ENCODE measurements at places on chromosomes 7 and 10. TPM values are rescaled to one million over a fixed set of nuclear protein-coding genes. Genes with fewer than 3 reads are reported as not detected.

- DNase-seq = no peak
Measured at GRCh38 chr10:74822101-74822500, 4.3 kb upstream of the KAT6B start.

DNA sequence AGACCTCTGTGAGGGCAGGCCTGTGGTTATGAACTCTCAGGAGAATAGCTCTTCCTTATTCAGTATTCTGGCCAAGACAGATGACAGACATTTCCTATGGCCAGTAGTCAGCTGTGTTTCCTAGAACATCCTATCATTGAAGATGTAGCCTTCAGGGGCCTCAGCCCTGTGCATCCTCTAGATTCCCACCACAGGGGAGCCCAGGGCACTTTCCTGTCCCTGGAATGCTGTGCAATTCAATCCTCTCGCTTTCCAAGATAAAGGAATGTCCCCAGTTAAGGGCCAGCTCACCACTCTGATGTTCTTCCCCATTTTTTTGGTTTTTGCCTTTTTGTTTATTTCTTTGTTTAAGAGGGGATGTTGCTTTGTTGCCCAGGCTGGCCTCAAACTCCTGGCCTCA is 578.8 kb upstream of the C7orf33 start:
- no peak for DNase-seq

DNA sequence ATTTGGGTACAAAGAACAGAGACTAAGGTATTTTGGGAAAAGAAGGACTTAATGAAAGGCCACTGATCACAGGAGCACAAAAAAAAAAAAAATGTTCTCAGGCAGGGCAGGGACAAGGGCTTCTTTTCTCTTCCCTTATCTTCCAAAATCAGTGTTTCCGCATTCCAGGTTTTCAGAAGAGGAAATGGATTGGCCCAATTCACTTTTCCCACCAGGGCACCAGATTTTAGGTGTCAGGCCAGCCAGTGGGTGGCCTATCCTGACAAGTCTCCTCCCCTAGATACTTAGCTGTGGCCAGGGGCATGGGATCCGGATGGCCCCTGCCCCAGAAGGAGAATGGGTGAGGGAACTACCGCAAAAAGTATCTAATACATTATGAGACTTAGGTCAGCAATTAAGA is 88.9 kb upstream of the WAC start:
- DNase-seq = no peak

The RNF133 gene
- 1.3 TPM for total RNA-seq

DNA sequence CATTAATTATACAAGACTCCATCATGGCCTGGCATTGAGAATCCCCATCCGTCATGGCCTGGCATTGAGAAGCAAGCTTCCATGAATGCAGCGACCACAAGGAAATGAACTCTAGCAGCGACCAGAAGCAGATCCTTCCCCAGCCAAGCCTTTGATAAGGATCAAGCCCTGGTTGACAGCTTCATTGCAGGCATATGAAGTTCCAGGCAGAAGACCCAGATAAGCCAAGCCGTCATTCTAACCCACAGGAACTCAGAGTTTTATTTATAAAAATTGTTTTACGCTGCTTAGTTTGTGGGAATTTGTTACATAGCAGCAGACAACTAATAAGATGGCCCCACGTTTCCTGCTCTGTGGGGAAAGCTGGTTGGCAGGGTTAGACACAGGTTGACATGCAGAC is 642.3 kb downstream of the GATA3 start:
- DNase-seq = no peak

The OR13A1 gene
- not detected for total RNA-seq

The RPEL1 gene
- total RNA-seq = not detected

- DNase-seq = no peak
Measured at GRCh38 chr10:127151981-127152699, 44.3 kb downstream of the INSYN2A start.

DNA sequence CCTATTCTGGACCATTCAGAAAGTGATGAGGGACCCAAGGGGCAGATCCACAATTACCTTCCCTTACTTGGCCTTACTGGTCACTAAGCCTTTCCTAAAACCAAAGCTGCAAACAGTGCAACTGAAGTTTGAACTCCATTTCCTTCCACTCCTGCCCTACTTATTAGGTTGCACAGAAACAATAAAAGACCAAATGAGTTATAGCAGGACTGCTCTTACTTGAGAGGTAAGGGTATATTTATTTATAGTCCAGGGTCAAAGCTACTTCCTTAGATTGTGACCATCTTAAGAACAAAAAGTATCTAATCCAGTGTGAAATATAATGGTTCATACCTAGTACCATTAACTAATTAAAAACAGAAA is 27.0 kb downstream of the CDK6 start:
- DNase-seq = no peak

- DNase-seq = no peak
Measured at GRCh38 chr7:81674431-81674830, 95.4 kb downstream of the HGF start.

- DNase-seq = no peak
Measured at GRCh38 chr10:97017474-97017903, 168.3 kb downstream of the SLIT1 start.

DNA sequence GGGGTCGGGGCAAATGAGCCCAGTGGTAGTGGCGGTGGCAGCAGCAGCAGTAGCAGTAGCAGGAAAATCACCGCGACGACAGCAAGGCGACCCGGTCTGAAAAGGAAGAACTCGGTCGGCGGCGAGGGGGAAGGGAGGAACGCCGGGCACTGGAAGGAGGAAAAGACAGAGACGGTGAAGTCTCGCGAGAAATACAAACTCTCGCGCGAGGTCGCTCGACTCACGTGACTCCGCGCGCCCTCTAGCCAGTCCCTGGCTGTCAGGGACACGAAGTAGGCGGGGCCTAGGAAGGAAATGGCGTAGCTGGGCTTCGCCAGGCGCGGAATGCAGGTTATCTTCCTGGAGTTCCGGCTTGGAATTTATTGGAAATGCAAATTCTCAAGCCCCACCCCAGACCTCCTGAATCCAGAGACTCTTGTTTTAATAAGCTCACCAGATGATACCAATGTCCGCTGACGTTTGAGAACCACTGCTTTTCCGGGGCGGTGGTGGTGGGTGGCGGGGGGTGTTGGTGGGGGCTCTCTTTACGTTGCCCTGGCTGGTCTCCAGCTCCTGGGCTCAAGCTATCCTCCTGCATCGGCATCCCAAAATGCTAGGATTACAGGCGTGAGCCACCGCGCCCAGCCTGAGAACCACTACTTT is at the start of gene SMNDC1:
TSS of gene SMNDC1 (minus strand) at position 141 of the 642 bp plus-strand sequence. CDS start 1,333 bp downstream, outside the sequence.
- DNase-seq = peak; percentile 97

- DNase-seq = no peak
Measured at GRCh38 chr10:128044186-128044585, 82.0 kb downstream of the MKI67 start.

The BPGM gene
- 24.9 TPM for total RNA-seq

The PTN gene
- 7.2 TPM for total RNA-seq

DNA sequence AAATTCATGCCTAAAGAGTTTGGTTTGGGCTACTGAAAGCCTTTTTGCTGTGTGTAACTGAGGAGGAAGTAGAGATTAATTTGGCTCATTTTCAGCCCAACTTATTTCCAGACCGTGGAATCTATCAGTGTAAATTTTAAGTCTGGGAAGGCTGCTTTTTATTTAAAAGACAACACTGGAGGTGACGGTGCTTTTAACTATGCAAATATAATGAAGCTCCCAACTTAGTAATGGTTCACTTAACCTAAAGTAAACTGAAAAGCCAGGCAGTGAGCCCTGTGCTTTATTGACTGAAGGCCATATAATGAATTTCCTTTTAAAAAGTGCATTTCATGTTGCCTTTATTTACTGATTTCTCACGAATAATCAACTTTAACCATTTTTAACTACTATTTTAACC is 127.2 kb downstream of the NPY start:
- DNase-seq = no peak

DNA sequence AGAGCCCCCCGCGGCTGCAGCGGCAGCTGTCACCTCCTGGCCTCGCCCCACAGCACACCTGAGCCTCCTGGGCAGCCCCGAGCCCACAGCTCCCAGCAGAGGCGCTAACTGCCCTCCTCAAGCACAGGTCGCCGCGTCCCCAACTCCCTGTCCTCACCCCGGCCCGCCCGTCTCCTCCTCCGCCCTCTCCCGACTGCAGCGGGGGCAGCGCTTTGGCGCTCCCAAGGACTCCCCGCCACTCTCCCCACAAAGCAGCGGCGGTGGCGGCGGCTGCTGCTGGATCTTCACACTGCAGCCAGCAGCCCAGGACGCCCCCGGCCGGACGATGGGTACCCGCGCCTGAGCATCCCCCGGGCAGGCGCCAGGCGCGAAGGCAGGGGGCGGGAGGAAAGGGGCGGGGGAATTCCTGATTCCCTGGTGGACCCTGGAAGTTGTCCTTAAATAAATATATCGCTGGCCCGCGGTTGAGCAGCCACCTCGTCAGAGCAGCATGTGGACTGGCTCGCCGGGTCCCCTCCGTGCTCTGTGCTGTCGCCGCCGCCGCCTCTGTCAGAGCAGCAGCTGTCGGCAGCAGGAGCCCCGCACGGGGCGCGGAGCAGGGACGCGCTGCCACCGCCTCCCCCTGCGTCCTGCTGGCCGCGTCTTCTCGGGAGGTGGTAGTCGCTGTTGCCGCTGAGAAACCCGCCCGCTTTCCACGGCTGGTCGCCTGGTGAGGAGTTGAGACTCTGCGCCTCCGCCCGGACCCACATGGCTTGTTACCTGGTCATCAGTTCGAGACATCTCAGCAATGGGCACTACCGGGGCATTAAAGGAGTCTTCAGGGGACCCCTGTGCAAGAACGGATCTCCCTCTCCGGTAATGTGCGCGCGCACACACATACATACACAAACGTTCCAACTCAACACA is at the start of gene ZNF804B:
TSS of gene ZNF804B (plus strand) at position 471 of the 906 bp plus-strand sequence. CDS start at position 748, 277 bp downstream.
- no peak for DNase-seq

GRCh38 chr7:27262121-27262520 is 19.5 kb downstream of the EVX1 start:
- no peak for DNase-seq

GRCh38 chr10:20877986-20878983 is 18.8 kb downstream of the NEBL start:
- DNase-seq = no peak

The CREB3L2 gene
- 47.1 TPM for total RNA-seq

GRCh38 chr10:49841615-49842332 is 79.7 kb upstream of the OGDHL start:
- no peak for DNase-seq

DNA sequence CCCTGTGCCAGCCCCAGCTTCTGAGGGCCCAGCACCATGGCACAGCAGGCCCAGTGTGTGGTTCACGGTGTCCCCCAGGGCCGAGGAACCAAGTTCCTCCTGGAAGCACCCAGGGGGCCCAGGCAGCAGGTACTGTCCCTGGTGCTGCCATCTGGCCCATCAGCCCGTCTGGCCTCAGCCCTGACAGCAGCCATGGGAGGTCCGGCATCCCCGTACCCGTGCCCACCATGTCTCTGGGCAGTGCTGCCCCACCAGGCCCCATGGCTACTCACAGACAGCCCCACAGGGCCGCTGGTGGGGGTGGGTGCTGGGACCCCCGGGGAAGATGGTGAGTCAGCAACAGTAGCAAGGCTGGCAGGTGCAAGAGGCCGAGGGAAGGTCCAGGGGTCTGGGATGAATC is 32.8 kb downstream of the STK32C start:
- no peak for DNase-seq

DNA sequence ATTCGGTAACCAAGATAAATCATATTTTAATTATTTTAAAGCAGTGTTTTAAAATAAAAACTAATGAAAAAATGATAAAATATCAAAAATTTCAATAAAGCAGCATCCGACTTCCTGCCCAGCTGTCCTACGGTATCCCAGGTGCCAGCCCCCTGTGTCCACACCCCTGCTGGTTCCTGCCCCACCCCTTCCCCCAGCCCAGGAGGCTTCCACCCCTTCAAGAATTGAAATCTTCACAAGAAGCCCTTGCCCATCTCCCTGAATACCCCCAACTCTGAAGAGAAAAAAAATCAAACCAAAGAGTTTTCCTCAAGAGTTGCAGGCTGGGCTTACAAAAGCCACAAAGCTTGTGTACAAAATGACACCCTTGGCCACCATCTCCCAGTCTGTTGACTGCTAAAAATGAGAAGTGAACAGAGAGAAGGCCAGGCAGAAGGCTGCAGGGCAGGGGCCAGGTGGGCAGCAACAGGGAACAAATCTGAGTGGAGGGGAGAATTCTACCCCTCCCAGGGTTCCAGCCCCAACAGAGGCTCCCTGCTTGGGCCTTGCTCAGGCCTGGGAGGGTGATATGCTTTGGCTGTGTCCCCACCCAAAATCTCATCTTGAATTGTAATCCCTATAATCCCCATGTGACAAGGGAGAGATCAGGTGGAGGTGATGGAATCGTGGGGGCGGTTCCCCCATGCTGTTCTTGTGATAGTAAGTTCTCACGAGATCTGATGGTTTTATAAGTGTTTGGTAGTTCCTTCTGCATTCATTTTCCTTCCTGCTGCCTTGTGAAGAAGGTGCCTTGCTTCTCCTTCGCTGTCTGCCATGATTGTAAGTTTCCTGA is 14.5 kb downstream of the GPRIN2 start:
- DNase-seq = no peak

- DNase-seq = no peak
Measured at GRCh38 chr10:61904733-61905725, 3.5 kb downstream of the ARID5B start.

- DNase-seq = no peak
Measured at GRCh38 chr7:42226354-42226941, 10.6 kb downstream of the GLI3 start.

DNA sequence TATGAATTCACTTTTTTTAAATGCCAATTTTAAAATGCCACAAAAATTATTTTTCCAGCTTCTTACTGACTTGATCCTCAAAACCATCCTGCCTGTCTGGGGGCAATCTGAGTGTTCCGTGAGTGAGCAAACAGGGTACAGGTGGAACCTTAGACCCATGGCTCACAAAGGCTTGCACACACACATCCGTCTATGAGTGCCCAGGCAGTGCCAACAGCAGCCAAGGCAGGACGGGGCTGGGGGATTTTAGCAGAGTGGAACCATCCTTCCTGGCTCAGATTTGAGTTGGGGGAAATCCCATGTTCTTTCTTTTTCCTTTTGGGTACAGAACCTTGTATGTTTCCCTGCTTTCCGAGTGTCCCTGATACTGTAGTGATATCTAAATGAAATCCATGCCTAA is 377.7 kb upstream of the MGMT start:
- no peak for DNase-seq

GRCh38 chr7:108193594-108194498 is 63.7 kb upstream of the LAMB4 start:
- no peak for DNase-seq

DNA sequence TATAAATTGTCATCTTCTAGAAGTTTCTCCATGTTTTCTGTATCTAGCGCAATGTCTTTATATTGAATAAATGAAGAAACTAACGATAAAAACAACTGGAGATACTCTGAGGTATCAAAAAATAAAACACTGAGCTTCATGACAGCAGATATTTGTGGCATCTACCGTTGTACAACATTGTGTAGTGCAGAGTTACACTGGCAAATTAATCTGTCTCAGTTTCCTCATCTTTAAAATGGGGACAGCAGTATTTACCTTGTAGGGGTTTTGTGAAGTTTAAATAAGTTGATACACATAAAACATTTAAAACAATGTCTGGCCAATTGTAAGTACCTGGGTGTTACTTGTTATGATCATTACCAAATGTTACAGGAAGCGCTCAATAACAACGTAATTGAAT is 10.4 kb downstream of the ITGB1 start:
- DNase-seq = no peak
